Left ventricle myocardium inferior (tissue), 1 donor: ENCODE measurements at places on chromosomes 5 and 9.
A peak's percentile ranks its signal among the peaks of the same experiment; 100 is the strongest.

- DNase-seq, result no peak
Observed at GRCh38 chr5:146466521-146467349, 19.6 kb downstream of the TCERG1 start.

GRCh38 chr5:179731791-179732411 lies 721 bp upstream of the MAML1 start:
- DNase-seq, result peak; percentile 21

GRCh38 chr5:91136271-91136670 lies 246.8 kb downstream of the ARRDC3 start:
- no peak for DNase-seq

DNA sequence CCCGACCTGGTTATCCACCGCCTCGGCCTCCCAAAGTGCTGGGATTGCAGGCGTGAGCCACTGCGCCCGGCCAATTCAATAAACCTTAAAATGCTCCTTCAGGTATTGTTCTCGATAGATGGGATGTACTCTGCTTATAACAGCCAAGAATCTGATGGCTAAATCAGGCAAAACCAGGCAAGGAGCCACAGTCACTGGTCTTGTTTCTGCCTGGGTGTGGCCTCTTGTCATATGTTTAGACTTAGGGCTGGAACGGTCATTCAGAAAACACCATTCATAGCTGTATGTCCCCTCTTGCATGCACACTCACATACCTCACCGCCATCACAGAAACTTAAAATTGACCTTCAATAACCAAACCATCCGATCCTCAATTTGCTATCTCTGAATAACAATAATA lies 7.7 kb downstream of the FAM219A start:
- no peak for DNase-seq

DNA sequence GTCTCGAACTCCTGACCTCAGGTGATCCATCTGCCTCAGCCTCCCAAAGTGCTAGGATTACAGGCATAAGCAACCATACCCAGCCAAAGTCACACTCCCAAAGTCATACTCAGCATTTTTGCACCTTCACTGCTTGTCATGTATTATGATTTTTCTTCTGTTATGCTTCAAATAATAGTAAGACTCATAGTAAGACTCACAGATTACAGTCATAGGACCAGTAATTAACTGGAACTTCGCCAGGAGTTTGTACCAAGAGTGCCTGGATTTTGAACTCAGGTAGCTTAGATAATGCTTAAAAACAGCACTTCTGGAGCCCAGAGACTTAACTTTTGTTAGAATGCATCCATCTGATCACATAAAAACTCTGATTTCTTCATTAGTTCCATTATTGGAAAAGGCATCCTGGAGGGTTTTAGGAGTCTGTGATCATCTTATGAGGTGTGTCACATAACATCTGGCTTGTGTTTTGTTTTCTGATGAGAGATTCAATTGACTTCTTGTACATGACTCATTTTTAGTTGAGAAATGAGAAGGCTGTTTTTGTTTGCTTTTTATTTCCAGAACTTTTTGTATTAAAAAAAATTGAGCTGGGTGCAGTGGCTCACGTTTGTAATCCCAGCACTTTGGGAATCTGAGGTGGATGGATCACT lies 131.5 kb downstream of the ADAMTS19 start:
- DNase-seq, result no peak

GRCh38 chr9:90325913-90326653 lies 316.5 kb downstream of the DIRAS2 start:
- no peak for DNase-seq

DNA sequence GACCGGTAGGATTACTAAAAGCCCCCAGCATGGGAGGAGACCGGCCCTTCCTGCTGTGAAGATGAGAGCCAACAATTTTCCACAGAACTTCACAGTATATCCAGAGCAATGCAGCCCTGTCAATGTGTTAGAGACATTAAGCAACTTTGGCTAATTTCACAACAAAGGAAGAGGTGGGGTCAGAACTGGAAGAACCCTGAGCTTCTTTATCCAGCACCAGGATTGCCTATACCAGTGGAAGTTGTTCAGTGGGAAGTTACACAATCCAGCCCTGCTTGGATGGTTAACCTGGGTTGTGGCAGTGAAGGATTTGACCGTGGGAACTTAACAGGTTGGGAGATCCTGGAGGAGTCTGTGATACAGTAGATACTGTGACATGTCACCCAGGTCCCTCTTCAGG lies 197.0 kb downstream of the FBN2 start:
- no peak for DNase-seq

DNA sequence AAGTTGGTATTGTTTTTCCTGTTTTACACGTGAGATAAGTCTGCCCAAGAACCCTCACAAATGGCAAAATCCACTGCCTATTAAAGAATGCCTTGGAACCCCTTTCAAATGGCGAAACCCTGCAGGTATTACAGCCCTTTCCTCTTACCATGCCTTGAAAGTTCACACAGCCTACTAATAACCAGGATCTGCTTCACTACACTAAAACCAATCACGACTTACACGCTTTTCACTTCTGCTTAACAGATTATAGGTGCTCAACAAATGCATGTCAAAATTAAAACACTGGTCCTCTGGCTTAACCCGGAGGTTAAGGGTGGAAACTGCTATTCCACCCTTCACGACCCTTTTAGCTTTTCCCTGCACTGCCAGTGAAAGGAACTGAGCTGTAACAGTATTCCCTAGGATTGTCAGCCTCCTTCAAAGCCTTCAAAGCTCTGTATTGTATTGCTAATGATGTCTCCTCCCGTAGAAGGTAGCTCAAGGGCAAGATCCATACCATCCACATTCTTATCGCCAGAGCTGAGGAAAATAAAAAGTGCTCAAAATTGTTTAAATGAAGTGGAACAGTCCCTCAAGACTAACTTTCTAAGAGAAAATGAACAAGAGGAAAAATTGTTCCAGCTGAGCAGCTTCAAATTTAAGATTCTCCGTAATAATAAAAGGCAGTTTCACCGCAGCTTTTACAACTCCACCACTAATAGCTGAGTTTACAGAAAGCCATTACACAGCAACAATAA lies 997 bp downstream of the AUH start:
- DNase-seq, result no peak

DNA sequence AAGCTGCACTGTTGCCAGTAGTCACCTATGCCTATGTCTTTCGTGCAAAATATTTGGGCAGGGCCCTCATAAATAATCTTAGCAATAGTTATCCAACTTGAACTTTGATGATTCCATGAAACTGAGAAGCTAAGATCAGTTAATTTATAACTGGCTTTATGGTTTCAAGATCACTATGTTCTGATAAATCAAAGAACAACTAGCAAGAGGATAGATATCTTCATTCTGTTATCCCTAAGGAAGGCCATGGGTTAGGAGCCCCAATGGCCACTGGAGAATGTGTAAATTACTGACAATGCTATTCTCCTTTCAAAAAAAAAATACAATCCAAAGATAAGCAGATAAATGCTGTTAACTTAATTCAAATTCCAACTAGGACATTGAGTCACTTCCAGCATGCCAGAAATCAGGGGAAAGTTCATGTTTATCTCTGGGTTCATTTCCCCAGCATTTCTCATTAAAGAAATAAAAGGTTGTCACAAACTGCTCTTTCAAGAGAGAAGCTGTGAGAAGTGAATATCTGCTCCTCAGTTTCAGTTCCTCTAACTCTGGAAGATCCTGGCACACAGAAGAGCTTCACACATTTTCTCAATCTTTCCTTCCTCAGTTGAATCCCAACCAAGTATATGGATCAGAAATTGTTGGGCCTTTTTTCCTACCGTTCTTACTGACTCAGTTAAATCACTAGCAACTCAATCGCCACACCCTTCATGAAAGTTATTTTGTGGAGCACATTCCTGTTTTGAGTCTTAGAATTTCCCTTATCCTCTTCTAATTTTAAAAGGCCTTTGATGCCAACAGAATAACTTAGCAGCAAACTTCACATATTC lies 59.6 kb upstream of the SLC1A1 start:
- no peak for DNase-seq

DNA sequence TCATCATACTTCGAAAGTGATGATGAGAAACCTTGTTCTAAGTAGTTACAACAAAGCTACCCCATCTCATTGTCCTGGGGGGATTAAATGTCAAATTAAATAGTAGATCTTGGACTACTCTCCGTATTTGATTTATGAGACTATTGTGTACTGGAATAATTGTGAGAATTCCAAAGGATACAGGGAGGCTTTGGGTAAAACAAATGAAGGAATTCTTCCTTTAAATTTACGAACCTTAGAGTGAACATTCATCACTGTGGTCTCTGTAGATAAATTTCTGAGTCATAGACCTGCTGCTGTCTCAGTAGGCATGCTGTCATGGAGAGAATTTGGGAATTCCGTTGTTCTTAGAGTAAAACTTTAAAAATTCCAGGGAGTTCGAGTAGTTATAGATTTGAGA lies 836.2 kb downstream of the DNAH5 start:
- DNase-seq, result no peak

- DNase-seq, result no peak
Observed at GRCh38 chr5:114467729-114468128, 105.9 kb downstream of the KCNN2 start.

GRCh38 chr9:71876106-71876505 lies 34.9 kb downstream of the ABHD17B start:
- no peak for DNase-seq

DNA sequence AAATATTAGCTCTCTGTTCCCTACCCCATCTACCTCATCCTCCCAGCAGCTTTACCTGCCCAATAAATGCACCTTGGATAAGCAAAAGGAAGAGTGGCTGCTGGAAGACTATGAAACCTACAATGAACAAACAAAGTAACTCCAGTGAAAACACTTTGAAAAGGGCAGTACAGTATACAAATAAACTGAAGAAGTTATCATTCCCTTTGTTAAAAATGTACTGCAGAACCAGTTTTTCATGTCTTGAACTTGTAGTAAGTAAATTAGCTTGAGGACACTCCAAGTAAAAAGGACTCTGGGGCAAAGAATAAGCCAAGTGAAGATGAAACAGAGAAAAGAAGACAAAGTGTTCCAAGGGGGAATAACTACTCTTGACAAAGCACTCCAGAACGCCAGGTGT lies 457.1 kb downstream of the DTWD2 start:
- no peak for DNase-seq

- no peak for DNase-seq
Observed at GRCh38 chr9:86340356-86341006, 13.7 kb downstream of the TUT7 start.

DNA sequence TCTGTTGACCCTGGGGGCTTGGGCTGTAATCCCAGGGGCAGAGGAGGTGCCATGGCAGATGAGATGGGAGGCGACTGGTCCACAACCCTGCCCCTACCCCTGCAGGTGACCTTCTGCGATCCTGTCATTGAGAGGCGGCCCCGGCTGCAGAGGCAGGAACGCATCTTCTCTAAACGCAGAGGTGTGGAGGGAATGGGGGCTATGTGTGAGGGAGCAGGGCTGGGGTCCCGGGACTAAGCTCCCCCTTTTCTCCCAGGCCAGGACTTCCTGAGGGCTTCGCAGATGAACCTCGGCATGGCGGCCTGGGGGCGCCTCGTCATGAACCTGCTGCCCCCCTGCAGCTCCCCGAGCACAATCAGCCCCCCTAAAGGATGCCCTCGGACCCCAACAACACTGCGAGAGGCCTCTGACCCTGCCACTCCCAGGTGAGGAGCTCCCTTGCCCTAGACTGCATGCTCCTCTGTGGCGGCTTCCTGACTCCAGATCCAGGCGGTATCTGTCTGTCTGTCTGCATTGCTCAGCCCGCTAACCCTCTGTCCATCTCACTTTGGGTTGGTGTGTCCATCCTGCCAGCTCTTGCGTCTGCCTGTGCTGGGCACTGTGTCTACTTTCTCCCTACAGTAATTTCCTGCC lies 9.9 kb downstream of the ZDHHC12 start:
- no peak for DNase-seq

DNA sequence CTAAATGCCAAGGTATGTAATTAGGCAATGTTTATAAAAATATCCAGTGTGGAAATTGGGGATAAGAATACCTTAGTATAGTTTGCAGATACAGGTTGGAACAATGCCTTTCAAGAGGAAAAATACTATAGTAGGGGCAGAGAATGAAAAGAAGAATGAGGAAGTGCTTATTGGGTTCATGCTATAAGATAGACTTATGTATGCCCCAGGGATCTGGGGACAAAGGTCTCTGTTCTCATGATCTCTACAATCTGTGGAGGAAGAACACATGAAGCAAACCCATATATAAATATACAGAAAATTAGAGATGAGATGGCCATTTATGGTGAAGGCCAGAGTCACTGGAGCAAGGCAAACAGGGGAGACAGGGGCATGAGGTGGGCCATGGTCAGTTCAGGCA lies 106.5 kb upstream of the DAB2 start:
- no peak for DNase-seq

- DNase-seq, result no peak
Observed at GRCh38 chr5:132269635-132270334, 12.3 kb downstream of the PDLIM4 start.

DNA sequence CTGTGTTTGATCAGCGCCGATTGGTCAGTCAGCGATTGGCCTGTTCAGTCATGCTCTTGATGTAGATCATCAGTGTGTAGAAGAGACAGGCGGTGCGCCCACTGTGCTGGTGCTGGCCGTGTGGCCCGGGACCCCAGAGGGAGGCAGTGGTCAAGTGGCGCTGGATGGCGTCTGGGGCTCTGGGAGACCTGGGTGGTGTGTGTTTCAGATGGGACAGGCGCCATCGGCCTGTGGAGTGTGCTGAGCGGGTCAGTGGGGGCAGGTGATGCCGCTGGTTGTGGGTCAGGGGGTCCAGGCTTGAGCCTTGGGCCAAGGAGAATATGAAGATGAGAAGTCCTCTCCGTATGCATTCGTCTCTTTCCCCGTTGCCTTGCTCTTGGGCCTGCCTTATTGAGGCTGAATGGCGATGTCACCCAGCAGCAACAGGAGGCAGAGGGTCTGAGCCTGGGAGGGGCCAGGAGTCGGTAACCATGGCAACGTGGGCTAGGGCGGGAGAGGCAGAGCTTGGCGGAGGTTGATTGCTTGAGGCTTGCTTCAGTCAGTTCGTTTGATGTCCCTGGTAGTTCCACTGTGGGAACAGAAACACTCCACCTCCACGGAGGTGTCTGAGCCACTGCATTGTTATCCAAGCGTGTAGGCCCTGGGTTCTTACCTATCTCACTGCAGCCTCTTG lies 117.8 kb upstream of the CACNA1B start:
- DNase-seq, result no peak

GRCh38 chr5:85132269-85132668 lies 747.6 kb upstream of the EDIL3 start:
- DNase-seq, result no peak

GRCh38 chr9:88905506-88905905 lies 85.8 kb upstream of the S1PR3 start:
- DNase-seq, result no peak

- DNase-seq, result no peak
Observed at GRCh38 chr5:66241136-66241825, 97.2 kb downstream of the SREK1 start.

- DNase-seq, result no peak
Observed at GRCh38 chr5:167261309-167262100, 1029.9 kb upstream of the WWC1 start.

- DNase-seq, result no peak
Observed at GRCh38 chr5:78597974-78598371, 50.6 kb downstream of the LHFPL2 start.

DNA sequence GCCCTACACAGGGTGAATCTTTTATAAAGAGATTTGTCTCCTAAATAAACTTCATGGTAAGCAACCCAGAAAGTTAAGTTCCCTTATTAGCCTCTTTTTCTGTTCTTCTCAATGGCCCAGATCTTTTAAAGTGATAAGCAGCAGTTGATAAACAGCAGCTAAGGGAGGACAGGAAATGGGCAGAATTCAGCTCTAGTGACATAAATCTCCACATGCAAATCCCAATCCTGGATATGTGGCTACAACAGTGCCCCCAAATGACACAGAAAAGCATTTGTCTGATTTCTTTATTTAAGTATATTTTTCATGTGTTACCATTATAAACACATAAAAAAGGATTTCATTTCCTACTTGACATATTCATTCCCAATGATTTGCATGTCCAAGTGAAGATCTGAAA lies 199.0 kb downstream of the DTWD2 start:
- DNase-seq, result no peak
